ENCODE measurements at places on chromosomes 4 and X.

DNA sequence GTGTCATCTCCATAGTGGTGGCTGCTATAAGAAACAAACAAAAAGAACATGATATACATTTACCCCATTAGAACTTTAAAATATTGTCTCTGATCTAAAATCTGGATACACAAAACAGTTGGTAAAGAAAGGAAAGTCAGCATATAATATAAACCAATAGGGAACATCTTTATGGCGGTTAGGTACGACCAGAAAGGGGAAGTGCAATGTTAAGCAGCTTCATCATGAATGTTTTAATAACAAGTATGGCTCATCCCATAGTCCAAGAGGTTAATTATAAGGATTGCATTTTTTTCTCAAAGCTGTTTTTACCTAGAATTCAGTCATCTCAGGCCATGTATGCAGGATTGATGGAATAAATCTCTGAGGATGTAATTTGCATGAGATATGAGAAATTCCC, 1869.7 kb downstream of the PCDH7 start:
- DNase-seq = no peak

GRCh38 chr4:105895583-105896460, 551 bp downstream of the NPNT start:
- peak; percentile 24 for DNase-seq

GRCh38 chrX:63128509-63128908, 222.6 kb downstream of the SPIN4 start:
- DNase-seq = no peak

DNA sequence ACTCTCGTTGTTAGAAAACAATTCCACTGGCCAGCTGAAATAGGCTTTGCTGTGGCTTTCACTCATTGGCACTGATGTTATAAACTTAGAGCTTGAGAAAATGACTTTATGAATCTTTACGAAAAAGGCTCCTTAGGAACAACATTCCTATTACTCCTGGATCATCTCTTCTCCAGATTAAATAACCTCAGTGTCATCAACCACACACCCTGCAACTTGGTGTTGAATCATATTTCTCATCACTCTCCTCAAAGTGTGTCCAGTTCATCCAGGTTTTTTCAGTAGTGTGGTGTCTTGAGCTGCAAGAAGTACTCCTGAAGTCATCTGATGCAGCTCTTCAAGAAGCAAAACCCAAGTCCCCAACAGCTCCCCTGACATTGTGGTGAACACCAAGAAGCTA, 28.1 kb upstream of the ANOS1 start:
- DNase-seq = no peak

DNA sequence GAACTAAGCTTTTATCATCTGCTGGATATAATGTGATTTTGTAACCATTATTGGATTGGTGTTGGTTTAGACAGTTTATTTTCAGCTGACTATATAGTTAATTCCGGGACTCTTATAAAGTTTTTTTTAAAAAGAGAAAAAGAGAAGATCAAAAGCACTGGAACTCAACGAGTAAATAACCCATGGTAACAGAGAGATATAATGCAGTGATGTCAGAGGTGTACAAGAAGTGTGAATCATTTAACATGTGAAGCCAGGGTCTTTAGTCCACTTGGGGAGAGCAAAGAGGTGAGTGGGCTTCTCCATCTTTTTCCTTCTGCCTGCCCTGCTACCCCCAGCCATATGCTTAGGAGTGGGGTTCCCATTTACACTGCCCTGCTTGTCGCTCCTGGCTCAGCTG, 3.2 kb downstream of the TMEM165 start:
- no peak for DNase-seq

DNA sequence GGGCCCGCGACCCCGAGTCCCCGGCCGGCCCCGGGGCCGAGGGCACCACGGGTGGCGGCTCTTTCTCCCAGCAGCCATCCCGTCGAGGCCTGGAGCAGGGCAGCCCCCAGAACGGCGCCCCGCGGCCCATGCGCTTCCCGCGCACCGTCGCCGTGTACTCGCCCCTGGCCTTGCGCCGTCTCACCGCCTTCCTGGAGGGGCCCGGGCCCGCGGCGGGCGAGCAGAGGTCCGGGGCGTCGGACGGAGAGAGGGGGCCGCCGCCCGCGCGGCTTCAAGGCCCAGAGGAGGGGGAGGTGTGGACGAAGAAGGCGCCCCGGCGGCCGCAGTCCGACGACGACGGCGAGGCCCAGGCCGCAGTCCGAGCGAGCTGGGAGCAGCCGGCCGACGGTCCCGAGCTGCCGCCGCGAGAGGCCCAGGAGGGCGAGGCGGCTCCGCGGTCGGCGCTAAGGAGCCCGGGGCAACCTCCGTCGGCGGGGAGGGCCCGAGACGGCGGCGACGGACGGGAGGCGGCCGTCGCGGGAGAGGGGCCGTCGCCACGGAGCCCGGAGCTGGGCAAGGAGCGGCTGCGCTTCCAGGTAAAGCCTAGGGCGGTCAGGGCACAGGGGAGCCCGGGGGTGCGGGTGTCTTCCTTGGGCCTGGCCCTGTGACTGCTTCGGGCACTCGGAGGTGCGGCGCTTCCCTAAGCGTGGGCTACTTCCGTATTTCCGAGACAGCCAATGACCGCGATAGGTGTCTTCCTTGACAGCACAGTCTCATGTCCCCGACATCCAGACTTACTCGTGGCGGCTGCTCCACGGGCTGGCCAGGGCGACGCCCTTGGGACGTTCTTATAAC, 845 bp downstream of the ZAR1 start:
- peak; percentile 20 for DNase-seq

- no peak for DNase-seq
Observed at GRCh38 chrX:24099394-24099793, 44.6 kb downstream of the EIF2S3 start.

Measured in right hindlimb (tissue), 1 donor.